Spinal cord (tissue), 10 donors: ENCODE measurements at places on chromosomes 4 and X. TPM values are rescaled to one million over a fixed set of nuclear protein-coding genes. Genes with fewer than 3 reads are reported as not detected.
A peak's percentile ranks its signal among the peaks of the same experiment; 100 is the strongest.

The HDX gene
- 9.8 TPM for total RNA-seq

DNA sequence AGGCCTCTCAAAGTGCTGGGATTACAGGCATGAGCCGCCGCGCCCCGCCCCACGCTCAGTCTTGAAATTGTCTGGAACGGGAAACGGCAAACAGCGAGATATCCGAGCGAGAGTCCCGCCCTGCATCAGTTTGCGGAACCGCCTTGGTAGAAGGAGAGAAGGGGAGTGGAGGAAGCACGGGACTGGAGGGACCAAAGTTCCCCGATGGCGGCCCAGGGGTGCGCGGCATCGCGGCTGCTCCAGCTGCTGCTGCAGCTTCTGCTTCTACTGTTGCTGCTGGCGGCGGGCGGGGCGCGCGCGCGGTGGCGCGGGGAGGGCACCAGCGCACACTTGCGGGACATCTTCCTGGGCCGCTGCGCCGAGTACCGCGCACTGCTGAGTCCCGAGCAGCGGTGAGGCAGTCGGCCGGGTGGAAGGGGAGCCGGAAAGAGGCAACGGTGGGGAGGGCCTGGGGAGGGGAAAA is at the start of gene BST1:
TSS of gene BST1 (plus strand) at position 125 of the 463 bp plus-strand sequence. CDS start at position 205, 80 bp downstream.
- DNase-seq = no peak

The FAM184B gene
- total RNA-seq = 2.3 TPM

The AFF2 gene
- 43.0 TPM for total RNA-seq

DNA sequence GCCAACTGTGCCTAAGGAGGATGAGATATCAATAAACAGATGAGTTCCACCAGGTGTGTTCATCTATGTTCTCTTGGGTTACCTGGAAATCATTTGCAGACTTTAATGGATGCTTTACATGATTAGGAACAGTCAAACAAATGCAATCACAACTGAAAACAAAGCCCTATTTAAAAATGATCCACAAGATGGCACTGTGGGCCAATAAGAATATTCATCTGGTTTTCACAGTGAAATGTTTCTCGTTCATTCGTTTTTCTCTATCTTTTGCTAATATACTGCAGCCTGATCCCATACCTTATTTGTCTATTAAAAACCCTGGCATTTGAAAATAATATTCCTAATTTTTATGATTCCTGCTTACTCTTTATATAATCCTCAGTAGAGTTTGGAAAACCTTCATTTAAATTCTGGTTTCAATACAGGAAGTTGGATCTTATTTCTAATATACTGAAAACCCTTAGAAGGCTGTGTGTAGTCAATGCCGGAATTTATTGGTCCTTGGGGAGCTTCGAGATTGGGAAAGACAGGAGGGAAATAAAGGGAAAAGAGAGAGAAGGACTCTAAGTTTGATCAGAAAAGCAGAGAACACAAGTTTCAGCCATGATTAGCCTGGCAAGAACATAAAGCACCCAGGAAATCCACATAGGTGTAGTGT is 63.8 kb upstream of the TAPT1 start:
- peak; percentile 50 for DNase-seq
